ENCODE measurements at places on chromosomes 11 and 22. TPM values are rescaled to one million over a fixed set of nuclear protein-coding genes. Genes with fewer than 3 reads are reported as not detected.

DNA sequence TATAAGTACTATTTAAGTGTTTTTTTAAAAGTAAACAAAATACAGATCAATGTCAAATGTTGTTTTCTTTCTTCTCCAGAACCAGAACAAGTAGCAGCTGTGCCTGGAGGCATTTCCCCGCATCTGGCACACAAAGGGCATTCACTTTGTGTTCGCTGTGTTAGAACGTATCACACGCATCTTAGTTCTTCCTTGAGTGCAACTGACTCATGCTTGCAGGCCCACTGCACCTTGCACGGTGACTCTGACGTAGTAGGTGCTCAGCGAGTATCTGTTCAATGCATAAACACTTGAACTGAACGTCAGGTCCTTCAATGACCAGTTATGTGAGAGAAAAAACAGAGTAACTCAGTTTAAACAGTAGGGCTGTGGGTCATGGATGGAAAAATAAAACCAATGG is 3.5 kb downstream of the IFT27 start:
- no peak for DNase-seq

- no peak for DNase-seq
Measured at GRCh38 chr11:121304759-121305158, 12.2 kb downstream of the SC5D start.

DNA sequence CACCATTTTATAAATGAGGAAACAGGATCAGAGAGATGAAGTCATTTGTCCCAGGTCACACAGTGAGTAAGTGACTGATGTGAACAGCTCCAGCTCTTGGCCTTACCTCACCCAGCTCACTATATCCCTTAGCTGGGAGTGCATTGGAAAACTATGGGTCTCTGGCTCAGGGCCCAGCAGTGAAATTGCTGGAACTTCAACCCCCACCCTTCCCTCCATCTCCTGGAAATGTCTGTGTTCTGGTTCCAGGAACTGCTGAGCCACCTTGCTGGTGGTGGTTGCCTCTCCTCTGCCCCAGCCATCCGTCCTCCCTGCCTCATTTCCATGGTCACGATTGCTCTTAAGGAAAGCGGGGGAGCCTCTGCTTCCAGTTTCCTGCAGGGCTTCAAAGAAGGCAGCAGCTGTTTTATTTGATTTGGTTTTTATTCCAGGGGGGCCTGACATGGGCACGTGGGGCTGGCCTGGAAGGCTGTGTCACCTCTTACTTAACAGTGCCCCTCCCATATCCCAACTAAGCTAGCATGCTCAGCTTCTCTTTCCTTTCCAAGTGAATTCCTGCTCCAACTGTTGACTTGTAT is 46.2 kb upstream of the CSTF3 start:
- no peak for DNase-seq

- DNase-seq, result no peak
Measured at GRCh38 chr11:20612416-20612815, 13.0 kb downstream of the SLC6A5 start.

GRCh38 chr22:39898997-39899396 is 1.9 kb upstream of the GRAP2 start:
- no peak for DNase-seq

- DNase-seq, result no peak
Measured at GRCh38 chr11:119722281-119722794, 6.7 kb downstream of the NECTIN1 start.

DNA sequence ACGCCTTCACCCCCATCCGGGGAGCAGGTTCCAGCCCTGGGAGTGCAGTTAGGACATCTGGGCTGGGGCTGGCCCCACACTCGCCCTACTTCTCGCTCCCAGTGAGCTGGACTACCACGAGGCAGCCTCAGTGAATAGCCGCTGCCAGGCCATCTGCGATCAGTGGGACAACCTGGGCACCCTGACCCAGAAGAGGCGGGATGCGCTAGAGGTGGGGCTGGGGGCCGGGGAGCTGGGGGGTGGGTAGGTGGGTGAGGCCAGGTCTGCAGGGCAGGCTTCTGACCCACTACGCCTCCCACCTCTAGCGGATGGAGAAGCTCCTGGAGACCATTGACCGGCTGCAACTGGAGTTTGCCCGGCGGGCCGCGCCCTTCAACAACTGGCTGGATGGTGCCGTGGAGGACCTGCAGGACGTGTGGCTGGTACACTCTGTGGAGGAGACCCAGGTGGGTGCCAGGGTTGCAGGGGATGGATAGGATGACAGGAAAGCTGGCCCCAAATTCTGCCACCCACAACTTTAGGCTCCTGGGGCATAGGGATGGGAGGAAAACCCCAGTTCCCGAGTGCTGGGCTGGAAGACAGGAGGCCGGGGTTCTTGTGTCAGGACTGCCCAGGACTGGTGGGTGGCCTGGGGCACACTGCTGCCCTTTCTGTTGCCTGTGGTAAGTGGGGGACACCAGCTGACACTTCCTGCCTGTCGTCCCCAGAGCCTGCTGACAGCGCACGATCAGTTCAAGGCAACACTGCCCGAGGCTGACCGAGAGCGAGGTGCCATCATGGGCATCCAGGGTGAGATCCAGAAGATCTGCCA is 8.3 kb downstream of the CTSF start:
- no peak for DNase-seq

DNA sequence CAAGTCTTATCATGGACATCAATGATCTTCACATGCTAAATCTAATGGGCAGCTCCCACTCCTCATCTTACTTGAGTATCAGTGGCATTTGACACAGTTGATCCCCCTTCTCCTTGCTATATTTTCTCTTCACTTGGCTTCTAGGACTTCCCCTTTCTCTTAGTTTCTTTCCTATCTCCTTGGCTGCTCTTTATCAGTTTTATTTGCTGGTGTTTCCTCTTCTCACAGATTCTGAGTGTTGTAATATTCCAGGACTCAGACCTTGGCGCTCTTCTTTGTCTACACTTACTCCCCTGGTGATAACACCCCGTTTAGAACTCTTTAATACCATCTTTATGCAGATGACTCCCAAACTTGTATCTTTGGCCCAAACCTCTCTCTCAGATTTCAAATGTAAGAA is 33.9 kb upstream of the RASSF10 start:
- DNase-seq, result no peak

GRCh38 chr11:112822478-112823274 is 138.5 kb upstream of the NCAM1 start:
- DNase-seq, result no peak

- DNase-seq, result no peak
Measured at GRCh38 chr11:79676396-79676795, 235.6 kb upstream of the TENM4 start.

- DNase-seq, result no peak
Measured at GRCh38 chr22:19723983-19724827, 866 bp downstream of the GP1BB start.

GRCh38 chr11:134622458-134622857 is 210.4 kb upstream of the B3GAT1 start:
- DNase-seq, result no peak

- DNase-seq, result peak; percentile 20
Measured at GRCh38 chr11:2269601-2270321, 627 bp downstream of the ASCL2 start.

- no peak for DNase-seq
Measured at GRCh38 chr22:31308181-31308580, 15.9 kb upstream of the PIK3IP1 start.

- DNase-seq, result no peak
Measured at GRCh38 chr11:18792827-18793226, 1.2 kb upstream of the PTPN5 start.

- no peak for DNase-seq
Measured at GRCh38 chr11:43486141-43486540, 127.4 kb downstream of the TTC17 start.

DNA sequence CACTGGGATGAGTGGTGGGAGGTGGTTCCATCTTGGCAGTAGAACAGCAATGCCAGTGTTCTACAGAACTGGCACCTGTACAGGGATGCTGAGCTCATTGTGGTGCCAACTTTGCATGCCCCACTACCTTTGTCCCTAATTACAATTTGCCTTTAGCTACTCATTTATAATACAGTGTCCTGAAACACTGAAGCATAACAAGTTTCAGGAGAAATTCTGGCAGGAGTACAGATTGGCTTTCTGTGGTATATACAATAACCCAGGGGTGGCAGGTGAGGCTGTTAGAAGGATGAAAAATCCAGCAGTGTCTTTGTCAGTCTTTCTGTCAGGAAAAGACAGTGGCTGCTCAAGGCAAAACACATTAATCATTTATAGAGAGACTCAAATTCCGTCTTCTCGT is 240.3 kb downstream of the FAM76B start:
- DNase-seq, result no peak

- DNase-seq, result peak; percentile 8
Measured at GRCh38 chr22:16824716-16825687, at the start of gene XKR3. XKR3 (minus strand) TSS chr22:16825411; CDS start chr22:16808073, 17,338 bp downstream.

DNA sequence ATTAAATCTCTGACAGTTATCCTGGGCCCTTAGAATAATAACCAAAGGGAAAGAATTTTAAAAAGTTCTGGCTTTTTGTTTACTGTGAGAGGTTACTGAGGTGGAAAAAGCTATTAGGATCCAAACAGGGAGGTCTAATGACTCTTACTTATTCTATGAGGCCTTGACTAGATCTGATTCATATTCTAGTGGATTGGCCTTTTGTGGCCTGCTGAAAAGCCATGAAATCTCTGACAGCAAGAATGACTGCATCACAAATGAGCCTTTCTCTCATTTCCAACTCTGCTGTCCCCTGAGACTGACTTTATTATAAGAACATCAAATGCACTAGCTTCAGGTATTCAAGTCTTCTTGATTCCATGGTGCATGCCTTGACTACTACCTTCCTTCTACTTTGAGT is 1797.6 kb downstream of the LRRC4C start:
- DNase-seq, result no peak

- no peak for DNase-seq
Measured at GRCh38 chr22:43391306-43391705, 20.5 kb upstream of the MPPED1 start.

- no peak for DNase-seq
Measured at GRCh38 chr11:27722117-27722952, 22.1 kb upstream of the BDNF start.

DNA sequence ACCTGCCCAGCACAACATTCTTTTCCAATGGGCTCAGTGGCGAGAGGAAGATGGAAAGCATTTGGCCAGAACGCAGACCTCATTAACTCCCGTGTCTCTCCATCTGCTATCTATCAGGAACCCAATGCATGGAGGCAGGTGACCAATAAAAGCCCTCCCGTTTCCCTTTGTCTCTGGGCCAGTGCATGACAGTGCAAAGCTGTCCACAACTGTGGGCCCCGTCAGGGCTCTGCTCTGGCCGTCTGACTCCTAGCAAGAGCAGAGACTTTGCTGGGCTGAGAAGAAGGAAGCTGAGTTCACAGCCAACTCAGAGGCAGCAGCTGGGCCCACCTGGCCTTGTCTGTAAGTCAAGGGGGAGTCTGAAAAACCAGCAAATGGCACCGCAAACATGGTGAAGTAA is 177.8 kb downstream of the TENM4 start:
- DNase-seq, result no peak

DNA sequence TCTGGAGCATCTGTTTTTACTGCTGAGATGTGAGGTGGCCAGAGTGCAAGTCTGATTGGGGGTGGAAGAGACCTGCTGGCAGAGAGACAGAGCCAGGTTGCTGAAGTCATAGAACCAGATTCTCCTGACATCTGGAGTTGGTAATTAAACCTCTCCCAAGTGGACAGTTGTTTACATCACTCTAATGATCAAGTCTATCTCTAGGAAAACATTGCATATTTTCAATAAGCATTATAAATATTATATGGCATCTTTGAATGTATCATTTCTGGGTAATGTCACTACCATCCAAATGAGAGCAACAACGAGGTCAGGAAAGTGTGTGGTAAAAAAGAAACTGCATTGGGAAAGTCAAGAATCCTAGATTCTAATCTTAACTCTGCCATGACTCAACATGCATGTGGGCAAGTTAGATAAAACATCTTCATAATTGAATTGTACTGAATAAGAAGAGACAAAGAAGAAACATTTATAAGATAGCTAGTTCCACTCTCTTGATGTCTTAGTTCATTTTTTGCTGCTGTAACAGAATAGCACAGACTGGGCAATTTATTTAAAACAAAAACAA is 351.2 kb upstream of the API5 start:
- no peak for DNase-seq

- DNase-seq, result peak; percentile 15
Measured at GRCh38 chr22:30605449-30606110, 1.4 kb upstream of the TCN2 start.

GRCh38 chr11:72599325-72600117 is 74.7 kb downstream of the PDE2A start:
- no peak for DNase-seq

PRODH gene
- not detected for total RNA-seq

TMEM45B gene
- total RNA-seq, result 1.9 TPM

TRIM49 gene
- total RNA-seq, result not detected

ZNF214 gene
- not detected for total RNA-seq

C1QTNF5 gene
- total RNA-seq, result not detected

RTN4RL2 gene
- total RNA-seq, result 0.19 TPM

HTR3A gene
- total RNA-seq, result not detected

DEPDC5 gene
- total RNA-seq, result 36.6 TPM

THAP12 gene
- 36.3 TPM for total RNA-seq

RIMBP3B gene
- 0.11 TPM for total RNA-seq

YPEL1 gene
- total RNA-seq, result 2.3 TPM

OR4C11 gene
- total RNA-seq, result not detected
